NCI-H345 (cell line): ENCODE measurements at places on chromosomes 3 and 15.
A peak's percentile ranks its signal among the peaks of the same experiment; 100 is the strongest.

- DNase-seq, result peak; percentile 72
Observed at GRCh38 chr3:62607287-62608029, 234.1 kb upstream of the FEZF2 start.

GRCh38 chr3:38645601-38646000 lies 3.9 kb downstream of the SCN5A start:
- no peak for DNase-seq

GRCh38 chr15:60708684-60709083 lies 229.7 kb upstream of the ICE2 start:
- no peak for DNase-seq

- DNase-seq, result no peak
Observed at GRCh38 chr3:13718000-13718399, 161.9 kb downstream of the WNT7A start.

- no peak for DNase-seq
Observed at GRCh38 chr3:171801738-171802589, 8.3 kb downstream of the PLD1 start.

DNA sequence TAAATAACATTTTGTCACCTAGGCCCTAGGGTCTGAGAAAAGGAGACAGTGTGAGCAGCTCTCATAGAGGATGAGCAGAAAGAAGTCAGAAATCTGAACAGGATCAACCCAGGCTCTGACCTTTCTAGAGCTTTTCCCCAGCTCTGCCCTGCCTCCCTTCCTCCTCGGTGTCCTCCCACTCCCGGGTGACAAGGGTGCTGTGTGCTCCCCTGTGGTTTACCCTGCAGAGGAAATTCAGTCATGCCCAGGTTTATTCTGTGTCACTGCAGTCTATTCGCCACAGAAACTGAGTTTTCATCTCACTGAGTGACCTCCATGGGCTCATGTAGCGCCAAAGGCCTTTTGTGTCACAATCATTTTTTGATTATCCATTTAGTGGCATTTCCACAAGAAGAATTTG lies 76.6 kb downstream of the IL12A start:
- no peak for DNase-seq

DNA sequence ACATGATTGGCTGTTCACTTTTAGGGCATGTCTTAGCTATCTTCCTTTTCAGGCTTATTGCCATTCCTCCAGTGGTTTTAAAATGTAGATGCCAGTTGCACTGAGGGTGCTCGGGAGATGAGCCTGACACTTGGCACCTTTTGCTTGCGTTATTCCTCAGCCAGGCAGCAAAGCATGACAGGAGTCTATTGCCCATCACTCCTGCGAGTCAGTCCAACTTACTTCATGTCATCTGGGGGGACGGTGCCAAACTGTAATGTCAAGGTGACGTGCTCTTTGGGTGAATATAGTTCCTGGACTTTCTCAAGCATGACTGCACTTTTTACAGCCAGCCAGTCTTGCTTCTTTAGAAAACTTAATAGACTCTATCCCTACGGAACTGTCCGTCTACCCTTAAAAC lies 406.0 kb upstream of the C2CD4B start:
- no peak for DNase-seq

GRCh38 chr15:92407916-92408315 lies 14.2 kb downstream of the ST8SIA2 start:
- DNase-seq, result no peak

- no peak for DNase-seq
Observed at GRCh38 chr3:195913382-195913781, 5.0 kb upstream of the TNK2 start.

DNA sequence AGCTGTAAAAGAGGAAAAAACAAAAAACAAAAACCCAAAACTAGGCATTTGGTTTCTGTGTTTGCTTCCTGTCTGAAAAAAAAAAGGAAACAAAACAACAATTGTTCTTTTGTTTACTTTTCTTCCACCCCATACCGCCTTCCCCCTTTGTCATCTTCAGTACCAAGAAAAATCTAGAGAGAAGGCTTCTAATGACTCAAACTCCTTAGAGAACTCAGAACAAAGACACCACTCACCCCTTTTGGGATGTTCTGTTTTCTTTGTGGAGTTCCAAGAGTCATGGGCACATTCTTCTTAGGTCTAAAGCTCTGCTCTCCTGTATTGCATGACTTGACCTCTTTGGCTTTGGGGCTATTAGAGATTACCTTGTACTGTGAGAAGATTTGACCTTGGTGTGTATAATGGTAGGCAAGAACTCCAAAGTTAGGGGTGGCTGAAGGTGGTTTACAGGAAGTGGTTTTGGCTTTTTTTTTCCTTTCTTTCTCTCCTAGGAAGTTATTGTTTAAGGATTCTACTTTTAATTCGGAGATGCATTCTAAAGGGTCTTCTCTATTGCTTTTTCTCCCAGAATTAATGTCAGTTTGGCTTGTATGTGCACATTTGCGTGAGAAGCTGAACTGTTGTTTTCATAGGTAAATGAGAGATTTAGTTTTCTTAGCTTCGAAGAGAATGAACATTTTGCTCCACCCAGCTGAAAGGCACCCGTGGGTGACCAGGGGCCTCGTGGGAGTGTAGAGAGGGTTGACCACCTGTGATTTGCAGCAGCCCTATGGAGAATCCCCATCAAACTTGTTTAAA lies 39.5 kb upstream of the ZBTB20 start:
- DNase-seq, result no peak

- no peak for DNase-seq
Observed at GRCh38 chr3:40116478-40117177, 192.9 kb upstream of the EIF1B start.

DNA sequence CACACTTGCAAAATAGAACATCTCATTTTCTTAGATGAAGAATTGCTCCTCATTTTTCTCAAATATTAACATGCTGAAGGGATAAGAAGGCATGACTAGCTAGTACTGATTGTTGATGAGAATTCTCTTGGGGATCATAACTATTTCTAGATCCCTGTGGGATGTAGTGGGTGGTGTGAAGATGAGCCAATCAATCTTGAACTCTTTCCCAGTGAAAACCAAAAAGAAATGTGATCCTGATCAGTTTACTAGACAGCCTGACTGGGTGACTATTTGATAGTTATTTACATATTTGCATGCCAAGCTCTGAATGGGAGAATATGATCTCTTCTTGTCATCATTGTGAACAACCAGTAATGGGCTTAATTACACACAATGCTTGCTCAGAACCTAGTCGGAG lies 63.7 kb downstream of the ZIC1 start:
- no peak for DNase-seq

GRCh38 chr15:90531147-90531546 lies 1.4 kb downstream of the CRTC3 start:
- DNase-seq, result no peak
